ENCODE measurements at places on chromosomes 12 and 14. TPM values are rescaled to one million over a fixed set of nuclear protein-coding genes. Genes with fewer than 3 reads are reported as not detected.

SYT1 gene
- total RNA-seq: not detected

CNTN1 gene
- total RNA-seq: 0.19 TPM

BCL2L14 gene
- total RNA-seq: not detected

GRCh38 chr14:65115615-65116014, 13.3 kb upstream of the MAX start:
- H3K27me3 ChIP-seq: no peaks in the 10 kb centered on the region
- no peak for DNase-seq
- H3K27ac ChIP-seq: no peak overlapping the region
- H3K4me3 ChIP-seq: no peak overlapping the region
- no peaks in the 10 kb centered on the region for H3K36me3 ChIP-seq

- DNase-seq: no peak
- no peaks in the 10 kb centered on the region for H3K27me3 ChIP-seq
- H3K4me1 ChIP-seq: no peaks in the 10 kb centered on the region
- no peak overlapping the region for H3K4me3 ChIP-seq
Measured at GRCh38 chr14:61997161-61997560, 234.9 kb downstream of the SNAPC1 start.

GRCh38 chr12:1688086-1688710, 2.7 kb upstream of the ADIPOR2 start:
- no peaks in the 10 kb centered on the region for H3K27me3 ChIP-seq
- peaks cover 13% of the 10 kb centered on the region for H3K4me1 ChIP-seq
- no peaks in the 10 kb centered on the region for H3K36me3 ChIP-seq
- no peak for DNase-seq
- H3K27ac ChIP-seq: no peak overlapping the region

DNA sequence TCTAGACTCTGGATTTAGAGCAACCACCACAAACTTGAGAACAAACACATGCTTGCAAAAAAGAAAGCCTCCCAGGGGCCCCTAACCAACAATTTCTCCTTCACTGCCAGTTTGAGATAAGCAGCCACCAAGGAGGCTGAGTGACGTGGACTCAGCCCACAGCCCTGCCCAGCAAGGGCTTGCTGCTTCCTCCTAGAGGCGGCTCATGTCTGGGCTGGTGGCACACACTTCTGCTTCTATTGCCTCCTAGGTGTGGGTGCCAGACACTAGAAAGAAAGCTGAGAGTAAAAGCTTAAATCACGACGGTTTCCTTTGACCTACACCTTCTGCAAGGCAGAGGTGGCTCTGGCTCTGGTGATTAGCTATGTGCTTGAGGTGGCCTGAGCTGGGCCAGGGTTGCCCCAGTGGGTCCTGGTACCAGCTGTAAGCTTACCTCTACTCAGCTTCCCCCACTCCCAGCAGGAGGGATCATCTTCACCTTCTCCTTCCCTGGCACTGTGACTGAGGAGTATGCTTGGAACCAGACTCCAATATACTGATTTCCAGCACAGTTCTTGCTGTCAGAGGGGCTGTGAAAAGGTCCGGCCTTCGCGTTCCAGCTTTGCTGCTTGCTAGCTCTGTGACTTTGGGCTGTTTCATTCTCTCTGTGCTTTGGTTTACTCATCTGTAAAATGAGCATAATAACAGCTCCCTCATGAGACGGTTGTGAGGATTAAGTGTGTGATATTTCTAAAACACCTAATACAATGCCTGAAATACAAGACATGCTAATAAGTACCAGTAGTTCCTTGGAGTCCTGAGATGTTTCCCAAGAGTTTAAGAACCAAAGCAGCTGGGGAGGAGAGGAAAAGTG, 89.7 kb upstream of the PARP11 start:
- H3K27me3 ChIP-seq: no peaks in the 10 kb centered on the region
- no peak overlapping the region for H3K4me3 ChIP-seq
- no peak for DNase-seq
- H3K36me3 ChIP-seq: no peaks in the 10 kb centered on the region
- H3K4me1 ChIP-seq: no peaks in the 10 kb centered on the region

- peaks cover 19% of the 10 kb centered on the region for H3K4me1 ChIP-seq
- H3K4me3 ChIP-seq: no peak overlapping the region
- H3K27me3 ChIP-seq: no peaks in the 10 kb centered on the region
- H3K27ac ChIP-seq: no peak overlapping the region
- DNase-seq: no peak
Measured at GRCh38 chr12:68815232-68815927, 7.4 kb downstream of the MDM2 start.

DNA sequence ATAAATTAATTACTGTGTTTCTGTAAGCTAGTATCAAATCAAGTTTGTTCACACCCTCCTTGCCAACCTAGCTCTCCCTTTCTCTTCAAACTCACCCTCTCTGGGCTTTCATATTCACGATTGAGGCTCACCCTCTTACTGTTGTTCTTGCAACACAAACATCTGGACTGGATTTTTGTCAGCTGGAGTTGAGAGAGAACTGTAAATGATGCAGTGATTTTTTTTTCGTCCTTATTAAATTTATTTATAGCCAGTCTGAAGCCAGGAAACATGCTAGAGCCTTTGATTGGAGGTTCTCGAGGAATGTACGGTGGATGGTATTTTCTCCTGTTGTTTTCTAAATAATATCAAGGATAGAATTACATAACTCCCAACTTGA, 485.1 kb downstream of the ZFP36L1 start:
- H3K36me3 ChIP-seq: no peaks in the 10 kb centered on the region
- peaks cover 7% of the 10 kb centered on the region for H3K4me1 ChIP-seq
- no peak for DNase-seq
- no peaks in the 10 kb centered on the region for H3K27me3 ChIP-seq

GRCh38 chr12:1059162-1059561, 68.1 kb downstream of the ERC1 start:
- H3K36me3 ChIP-seq: no peaks in the 10 kb centered on the region
- H3K4me1 ChIP-seq: no peaks in the 10 kb centered on the region
- no peak overlapping the region for H3K4me3 ChIP-seq
- DNase-seq: no peak
- H3K27ac ChIP-seq: no peak overlapping the region
- H3K27me3 ChIP-seq: no peaks in the 10 kb centered on the region

DNA sequence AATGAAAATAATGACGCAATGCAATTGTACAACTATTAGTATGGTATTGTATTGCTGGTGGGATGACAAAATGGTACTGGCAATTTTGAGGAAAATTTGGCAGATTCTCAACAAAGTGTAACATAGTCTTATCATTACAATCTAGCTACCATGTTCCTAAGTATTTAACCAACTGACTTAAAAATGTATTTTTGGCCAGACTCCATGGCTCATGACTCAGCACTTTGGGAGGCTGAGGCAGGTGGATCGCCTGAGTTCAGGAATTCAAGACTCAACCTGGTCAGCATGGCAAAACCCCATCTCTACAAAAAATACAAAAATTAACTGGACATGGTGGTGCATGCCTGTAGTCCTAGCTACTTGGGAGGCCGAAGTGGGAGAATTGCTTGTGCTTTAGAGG, 1409.5 kb downstream of the AACS start:
- no peak for DNase-seq
- no peaks in the 10 kb centered on the region for H3K4me1 ChIP-seq
- H3K27ac ChIP-seq: no peak overlapping the region
- H3K27me3 ChIP-seq: no peaks in the 10 kb centered on the region

DNA sequence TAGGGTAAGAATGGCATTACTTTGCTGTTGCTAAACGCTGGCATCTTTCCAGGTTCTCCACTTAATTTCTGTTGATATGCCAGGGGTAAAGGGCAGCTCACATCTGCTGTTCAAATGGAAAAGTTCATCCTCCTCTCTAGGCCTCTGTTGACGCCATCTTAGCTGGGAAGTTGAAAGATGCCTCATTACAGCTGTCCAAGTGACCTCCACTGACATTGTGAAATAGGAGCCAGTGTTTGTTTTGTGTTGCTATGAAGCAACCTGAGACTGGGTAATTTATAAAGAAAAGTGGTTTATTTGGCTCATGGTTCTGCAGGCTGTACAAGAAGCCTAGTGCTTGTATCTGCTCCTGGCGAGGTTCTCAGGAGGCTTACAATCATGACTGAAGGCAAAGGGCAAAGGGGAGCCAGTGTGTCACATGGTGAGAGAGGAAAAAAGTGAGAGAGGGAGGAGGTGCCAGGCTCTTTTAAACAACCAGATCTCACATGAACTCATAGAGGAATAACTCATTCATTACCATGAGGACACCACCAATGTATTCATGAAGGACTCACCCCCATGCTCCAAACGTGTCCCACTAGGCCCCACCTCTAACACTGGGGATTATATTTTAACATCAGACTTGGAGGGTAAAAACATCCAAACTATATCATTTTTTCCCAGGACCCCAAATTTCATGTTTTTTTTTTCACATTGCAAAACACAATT, 3.2 kb upstream of the ADAM21 start:
- no peaks in the 10 kb centered on the region for H3K4me1 ChIP-seq
- H3K36me3 ChIP-seq: no peaks in the 10 kb centered on the region
- H3K4me3 ChIP-seq: no peak overlapping the region
- DNase-seq: no peak
- H3K27ac ChIP-seq: no peak overlapping the region

DNA sequence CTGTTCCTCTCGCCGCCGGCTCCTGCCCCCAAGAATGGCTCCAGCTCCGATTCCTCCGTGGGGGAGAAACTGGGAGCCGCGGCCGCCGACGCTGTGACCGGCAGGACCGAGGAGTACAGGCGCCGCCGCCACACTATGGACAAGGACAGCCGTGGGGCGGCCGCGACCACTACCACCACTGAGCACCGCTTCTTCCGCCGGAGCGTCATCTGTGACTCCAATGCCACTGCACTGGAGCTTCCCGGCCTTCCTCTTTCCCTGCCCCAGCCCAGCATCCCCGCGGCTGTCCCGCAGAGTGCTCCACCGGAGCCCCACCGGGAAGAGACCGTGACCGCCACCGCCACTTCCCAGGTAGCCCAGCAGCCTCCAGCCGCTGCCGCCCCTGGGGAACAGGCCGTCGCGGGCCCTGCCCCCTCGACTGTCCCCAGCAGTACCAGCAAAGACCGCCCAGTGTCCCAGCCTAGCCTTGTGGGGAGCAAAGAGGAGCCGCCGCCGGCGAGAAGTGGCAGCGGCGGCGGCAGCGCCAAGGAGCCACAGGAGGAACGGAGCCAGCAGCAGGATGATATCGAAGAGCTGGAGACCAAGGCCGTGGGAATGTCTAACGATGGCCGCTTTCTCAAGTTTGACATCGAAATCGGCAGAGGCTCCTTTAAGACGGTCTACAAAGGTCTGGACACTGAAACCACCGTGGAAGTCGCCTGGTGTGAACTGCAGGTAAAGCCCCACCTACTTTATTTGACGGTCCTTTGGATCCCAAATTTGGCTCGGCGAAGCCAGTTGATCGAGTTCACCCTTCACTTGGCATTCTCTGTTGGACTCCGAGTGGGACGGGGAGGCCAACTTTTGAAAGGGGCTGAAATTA, 1.5 kb downstream of the WNK1 start:
- H3K4me1 ChIP-seq: no peaks in the 10 kb centered on the region
- DNase-seq: peak; percentile 64
- no peaks in the 10 kb centered on the region for H3K36me3 ChIP-seq
- H3K27ac ChIP-seq: peak overlapping the region; percentile 99
- no peaks in the 10 kb centered on the region for H3K27me3 ChIP-seq
